ENCODE measurements at places on chromosomes 7 and 10.

DNA sequence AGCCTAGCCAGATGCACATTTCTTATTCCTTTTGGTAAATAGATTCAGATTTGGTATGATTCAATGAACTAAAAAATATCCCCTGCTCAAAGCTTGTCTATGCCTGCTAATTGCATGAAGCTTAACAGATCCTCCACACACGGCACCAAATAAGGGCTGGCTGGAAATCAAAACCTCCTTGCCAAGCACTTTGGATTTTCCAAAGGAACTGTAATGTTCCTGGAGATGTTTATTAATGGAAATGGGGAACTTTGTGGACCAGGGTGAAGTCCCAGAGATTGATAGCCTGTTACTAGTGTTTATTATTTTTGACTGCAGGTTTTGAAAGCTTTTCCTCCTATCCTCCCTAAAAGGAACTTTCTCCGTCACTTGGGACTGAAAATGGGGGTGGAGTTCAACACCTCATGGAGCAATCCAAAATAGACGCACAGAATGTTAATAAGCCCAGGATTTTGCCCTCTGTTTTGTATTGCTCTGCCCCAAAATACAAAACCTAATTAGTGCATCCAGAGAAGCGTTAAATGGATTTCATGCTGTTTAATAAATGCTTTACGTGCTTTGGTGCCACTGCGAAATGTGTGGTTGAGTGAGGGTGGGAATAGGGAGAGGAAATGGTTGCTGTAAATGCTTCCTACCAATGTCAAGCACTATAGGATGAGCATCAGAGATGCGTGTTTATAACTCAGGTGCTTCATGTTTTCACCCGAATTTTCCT lies 1027.7 kb downstream of the LRMDA start:
- peak; percentile 49 for DNase-seq

DNA sequence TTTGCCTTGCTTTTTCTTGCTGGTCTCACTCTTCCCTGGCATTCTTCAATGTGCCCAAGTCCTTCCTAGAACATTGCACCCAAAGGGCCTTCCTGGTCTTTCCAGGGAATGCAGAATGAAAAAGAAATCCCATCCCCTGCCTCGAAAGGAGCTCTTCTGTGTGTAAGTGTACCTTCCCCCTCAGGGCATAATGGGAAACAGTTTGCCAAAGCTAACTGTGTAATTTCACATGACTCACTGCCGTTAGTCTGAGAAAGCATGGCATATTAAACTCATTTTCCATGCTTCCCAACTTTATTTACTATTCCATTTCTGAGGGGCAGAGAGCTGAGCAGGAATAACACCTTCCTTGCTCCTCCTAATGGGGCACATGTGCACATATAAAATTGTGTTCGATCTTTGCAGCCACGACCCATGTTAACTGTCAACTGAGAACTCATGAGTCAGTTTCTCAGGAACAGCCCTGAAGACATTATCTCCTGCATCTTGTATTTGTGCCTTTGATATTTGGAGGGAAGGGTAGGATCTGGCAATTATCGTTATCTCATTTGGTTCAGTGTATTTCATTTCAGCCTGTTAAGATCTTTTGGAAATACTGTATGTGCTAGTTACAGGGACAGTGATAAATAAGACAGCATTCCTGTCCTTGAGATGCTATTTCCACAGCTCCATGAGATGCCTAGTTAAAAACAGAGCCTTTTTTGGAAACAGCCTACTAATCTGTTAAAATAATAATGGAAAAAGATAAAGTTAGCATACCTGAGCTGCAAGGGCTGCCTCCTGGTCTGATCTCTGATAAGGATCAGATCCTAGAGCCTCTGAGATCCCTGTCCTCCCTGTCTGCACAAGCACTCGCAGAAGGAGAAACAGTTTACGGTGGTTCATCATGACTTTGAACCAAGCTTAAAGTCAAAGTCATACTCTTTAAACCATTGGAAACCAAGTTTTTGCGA lies 42.3 kb downstream of the IKZF1 start:
- DNase-seq, result no peak

DNA sequence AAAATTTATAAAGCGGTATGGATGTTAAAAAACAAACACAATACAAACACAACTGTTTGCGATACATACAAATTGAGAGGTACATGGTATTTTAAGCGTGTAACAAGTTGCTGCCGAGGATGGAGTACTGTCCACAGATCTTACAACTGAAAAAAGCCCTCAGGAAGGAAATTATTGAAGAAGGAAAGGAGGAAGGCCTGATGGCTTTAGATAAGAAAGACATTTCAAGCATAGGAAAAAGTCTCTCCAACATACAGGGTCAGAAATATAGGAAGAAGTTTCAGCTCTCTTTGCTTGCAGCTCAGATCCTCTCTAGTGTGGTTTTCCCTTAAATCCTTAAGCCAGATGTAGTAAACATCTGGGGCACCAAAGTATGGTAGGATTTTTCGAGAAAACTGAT lies 25.0 kb downstream of the RBM28 start:
- no peak for DNase-seq

DNA sequence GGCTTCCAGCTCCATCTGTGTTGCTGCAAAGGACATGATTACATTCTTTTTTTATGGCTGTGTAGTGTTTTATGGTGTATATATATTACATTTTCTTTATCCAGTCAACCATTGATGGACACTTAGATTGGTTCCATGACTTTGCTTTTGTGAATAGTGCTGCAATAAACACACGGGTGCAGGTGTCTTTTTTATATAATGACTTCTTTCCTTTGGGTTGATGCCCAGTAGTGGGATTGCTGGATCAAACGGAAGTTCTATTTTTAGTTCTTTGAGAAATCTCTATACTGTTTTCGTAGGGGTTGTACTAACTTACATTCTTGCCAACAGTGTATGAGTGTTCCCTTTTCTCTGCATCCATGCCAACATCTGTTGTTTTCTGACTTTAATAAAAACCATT lies 189.7 kb downstream of the ACTR3B start:
- no peak for DNase-seq

DNA sequence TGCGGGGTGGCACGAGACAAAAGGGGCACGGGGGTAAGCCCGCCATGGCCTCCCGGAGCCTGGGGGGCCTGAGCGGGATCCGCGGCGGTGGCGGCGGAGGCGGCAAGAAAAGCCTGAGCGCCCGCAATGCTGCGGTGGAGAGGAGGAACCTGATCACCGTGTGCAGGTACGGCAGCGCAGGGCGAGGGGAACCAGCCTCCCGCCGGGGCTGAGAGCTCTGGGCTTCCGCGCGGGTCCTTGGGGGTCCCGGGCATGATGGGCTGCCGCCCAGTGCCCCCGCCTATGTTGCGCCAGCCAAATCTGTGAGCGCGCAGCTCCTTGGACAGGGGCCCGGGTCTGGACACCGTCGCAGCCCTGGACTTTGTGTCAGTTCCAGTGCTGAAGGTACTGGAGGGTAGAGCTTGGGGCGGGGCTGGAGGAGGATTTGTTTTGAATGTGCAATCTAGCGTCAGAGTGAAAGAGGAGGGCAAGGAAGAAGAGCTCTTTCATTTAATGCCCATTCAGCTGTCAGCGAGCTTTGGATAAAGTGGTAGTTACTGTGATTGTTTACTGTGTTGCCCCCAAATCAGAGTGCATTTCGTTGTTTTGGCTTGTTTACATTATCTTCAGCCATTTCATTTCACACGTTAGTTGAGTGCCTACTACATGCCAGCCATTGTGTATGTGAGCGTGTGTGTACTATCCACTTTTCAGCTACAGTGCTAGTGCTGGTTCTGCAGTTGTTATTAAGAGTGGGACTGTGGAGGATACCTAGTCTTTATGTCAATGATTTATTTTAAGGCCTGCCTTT lies 777 bp downstream of the RUNDC3B start:
- no peak for DNase-seq

- DNase-seq, result no peak
These were observed 42.5 kb downstream of the STK32C start for GRCh38 chr10:132264966-132265889.
